ENCODE measurements at places on chromosomes 4 and X.

- DNase-seq, result peak; percentile 16
These were observed 134.0 kb upstream of the MAP9 start for GRCh38 chr4:155510771-155511170.

DNA sequence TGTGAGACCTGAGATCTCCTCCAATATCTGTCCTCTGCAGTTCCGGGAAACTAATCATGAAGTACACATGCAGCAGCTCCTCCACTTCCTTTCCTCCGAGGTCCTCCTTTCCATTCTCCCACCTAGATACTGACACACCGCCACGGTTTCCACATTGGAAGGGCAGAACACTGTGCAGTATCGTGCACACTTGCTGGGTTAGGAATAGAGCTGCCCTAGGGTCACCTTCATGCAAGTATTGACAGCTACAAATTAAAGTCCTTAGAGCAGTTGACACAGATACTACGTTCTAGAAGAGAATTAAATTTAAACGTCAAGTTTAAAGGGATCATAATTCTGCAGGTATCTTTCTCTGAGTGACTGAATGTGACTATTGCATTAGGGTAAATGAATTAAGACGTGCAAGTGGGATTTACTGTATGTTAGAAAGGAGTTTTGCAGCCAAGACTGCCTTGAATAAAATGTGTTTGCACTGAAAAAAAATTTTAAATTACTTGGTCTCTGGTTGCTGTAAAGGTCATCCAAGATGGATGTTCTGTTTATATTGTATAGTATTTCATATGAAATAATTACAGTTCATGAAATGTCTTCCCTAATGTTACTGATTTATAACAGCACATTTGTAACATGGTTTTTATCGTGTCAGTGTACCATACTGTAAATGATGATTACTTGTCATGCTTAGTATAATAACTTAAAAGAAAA, 117.7 kb downstream of the STOX2 start:
- no peak for DNase-seq

GRCh38 chr4:186770481-186771175, 47.0 kb upstream of the FAT1 start:
- no peak for DNase-seq

GRCh38 chrX:38426785-38427184, 74.4 kb downstream of the OTC start:
- no peak for DNase-seq

- no peak for DNase-seq
These were observed 306.1 kb upstream of the TAPT1 start for GRCh38 chr4:16532240-16532970.

DNA sequence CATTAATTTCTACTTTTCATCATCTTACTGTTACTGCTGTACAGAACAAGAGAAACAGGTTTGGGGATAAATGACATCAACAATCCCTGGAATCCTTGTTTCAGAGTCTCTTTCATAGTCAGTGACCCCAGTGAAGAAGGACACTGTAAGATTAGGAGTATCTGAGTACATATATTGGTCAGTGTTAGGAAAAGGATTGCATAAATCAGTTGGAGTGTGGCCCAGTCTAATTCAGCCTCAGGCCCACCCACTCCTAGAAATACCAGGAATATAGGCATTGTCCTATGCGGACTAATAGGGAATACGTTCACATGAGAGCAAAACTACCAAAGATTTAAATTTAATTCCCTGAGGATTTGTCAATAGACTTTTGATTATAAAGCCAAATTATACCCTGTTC, 237.8 kb downstream of the LDB2 start:
- no peak for DNase-seq

- DNase-seq, result no peak
These were observed 581 bp upstream of the FAM114A1 start for GRCh38 chr4:38866973-38867477.

Measured in T-helper 1 cell (primary cell).